ENCODE measurements at places on chromosomes 6 and 20.

GRCh38 chr6:107511511-107511993, 21.6 kb downstream of the SOBP start:
- H3K4me1 ChIP-seq, result peaks cover 6% of the 10 kb centered on the region
- peaks cover 5% of the 10 kb centered on the region for H3K36me3 ChIP-seq
- no peak for DNase-seq
- no peak overlapping the region for H3K27ac ChIP-seq
- no peak overlapping the region for H3K4me3 ChIP-seq

DNA sequence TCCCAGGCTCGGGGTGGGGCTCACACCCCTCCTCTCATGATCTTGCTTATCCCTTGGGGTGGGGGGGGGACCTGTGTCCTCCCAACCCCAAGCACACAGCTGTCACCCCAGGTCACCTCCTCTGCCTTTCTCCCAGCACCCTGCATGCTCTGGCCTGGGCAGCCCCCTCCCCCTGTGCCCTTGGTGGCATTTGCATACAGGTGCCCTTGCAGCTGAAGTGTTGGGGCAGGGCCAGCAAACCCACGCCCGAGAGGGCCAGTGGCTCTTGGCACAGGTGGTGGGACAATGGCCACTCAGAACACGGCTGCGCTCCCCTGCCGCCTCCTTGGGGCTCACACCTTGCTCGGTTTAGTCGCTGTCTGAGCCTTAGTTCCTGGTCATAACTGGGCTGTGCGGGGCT, 11.3 kb upstream of the MYT1 start:
- DNase-seq, result no peak
- H3K4me3 ChIP-seq, result no peak overlapping the region
- no peak overlapping the region for H3K27ac ChIP-seq
- no peaks in the 10 kb centered on the region for H3K27me3 ChIP-seq

GRCh38 chr6:41937861-41938574, 3.6 kb downstream of the CCND3 start:
- peaks cover 34% of the 10 kb centered on the region for H3K36me3 ChIP-seq
- no peak overlapping the region for H3K4me3 ChIP-seq
- H3K27me3 ChIP-seq, result no peaks in the 10 kb centered on the region
- peak overlapping the region; percentile 50 for H3K27ac ChIP-seq

DNA sequence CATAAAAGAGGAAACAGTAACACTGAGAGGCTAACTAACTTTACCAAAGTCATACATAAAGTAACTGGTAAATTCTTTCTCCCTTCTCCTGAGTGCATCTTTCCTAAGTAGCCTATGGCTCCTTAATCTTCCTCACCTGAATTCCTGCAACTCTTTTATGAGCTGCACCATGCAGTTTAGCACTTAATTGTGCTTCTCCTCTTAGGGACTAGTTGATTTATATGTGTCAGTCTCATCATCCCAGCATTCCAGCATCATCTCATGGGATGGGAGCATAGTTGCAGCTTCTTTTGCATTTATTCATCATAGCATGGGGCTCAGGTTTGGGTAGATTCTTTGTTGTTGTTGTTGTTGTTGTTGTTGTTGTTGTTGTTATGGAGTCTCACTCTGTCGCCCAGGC, 3.5 kb upstream of the TSPYL1 start:
- DNase-seq, result no peak
- no peak overlapping the region for H3K27ac ChIP-seq
- H3K4me3 ChIP-seq, result no peak overlapping the region
- peaks cover 3% of the 10 kb centered on the region for H3K36me3 ChIP-seq

DNA sequence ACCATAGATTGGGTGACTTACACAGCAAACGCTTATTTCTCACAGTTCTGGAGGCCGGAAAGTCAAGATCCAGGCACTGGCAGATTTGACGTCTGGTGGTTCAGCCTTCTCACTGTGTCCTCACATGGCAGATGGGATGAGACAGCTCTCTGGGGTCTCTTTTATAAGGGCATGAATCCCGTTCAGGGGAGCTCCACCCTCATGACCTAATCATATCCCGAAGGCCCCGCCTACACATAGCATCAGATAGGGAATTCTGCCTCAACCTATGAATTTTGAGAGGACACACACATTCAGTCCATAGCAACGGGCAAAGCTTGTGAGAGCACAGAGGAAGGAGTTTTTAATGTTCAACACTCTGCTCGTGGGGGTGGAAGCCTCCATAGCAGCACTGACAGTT, 27.5 kb downstream of the DAAM2 start:
- no peak for DNase-seq
- no peaks in the 10 kb centered on the region for H3K27me3 ChIP-seq
- no peak overlapping the region for H3K4me3 ChIP-seq
- peak overlapping the region; percentile 82 for H3K27ac ChIP-seq
- peaks cover 30% of the 10 kb centered on the region for H3K4me1 ChIP-seq

GRCh38 chr6:125887372-125887771, 69.2 kb upstream of the HINT3 start:
- DNase-seq, result no peak
- no peaks in the 10 kb centered on the region for H3K4me1 ChIP-seq
- peaks cover 21% of the 10 kb centered on the region for H3K36me3 ChIP-seq
- no peaks in the 10 kb centered on the region for H3K27me3 ChIP-seq
- no peak overlapping the region for H3K4me3 ChIP-seq
- H3K27ac ChIP-seq, result no peak overlapping the region

DNA sequence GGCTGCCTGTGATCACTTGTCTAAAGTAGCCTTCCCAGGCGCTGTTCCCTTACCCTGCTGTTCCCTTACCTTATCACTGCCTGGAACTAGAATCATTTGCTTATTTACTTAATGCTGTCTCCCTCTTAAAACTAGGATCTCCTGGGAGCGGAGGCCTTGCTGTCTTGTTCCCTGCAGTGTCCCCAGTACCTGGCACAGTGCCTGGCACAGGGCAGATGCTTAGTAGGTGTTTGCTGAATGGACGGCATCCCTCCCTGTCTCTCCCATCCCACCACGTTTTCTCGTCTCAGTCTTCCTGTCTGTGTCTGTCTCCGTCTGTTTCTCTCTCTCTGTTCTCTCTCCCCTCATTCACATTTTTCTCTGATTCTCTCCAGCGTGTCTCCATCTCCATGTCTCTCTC, 99.9 kb upstream of the MYL9 start:
- H3K27ac ChIP-seq, result no peak overlapping the region
- DNase-seq, result no peak
- no peaks in the 10 kb centered on the region for H3K27me3 ChIP-seq
- H3K36me3 ChIP-seq, result no peaks in the 10 kb centered on the region

- no peaks in the 10 kb centered on the region for H3K27me3 ChIP-seq
- H3K36me3 ChIP-seq, result no peaks in the 10 kb centered on the region
- no peak for DNase-seq
- H3K4me1 ChIP-seq, result peaks cover 4% of the 10 kb centered on the region
- no peak overlapping the region for H3K27ac ChIP-seq
Observed at GRCh38 chr6:151497905-151498304, 4.1 kb downstream of the CCDC170 start.

DNA sequence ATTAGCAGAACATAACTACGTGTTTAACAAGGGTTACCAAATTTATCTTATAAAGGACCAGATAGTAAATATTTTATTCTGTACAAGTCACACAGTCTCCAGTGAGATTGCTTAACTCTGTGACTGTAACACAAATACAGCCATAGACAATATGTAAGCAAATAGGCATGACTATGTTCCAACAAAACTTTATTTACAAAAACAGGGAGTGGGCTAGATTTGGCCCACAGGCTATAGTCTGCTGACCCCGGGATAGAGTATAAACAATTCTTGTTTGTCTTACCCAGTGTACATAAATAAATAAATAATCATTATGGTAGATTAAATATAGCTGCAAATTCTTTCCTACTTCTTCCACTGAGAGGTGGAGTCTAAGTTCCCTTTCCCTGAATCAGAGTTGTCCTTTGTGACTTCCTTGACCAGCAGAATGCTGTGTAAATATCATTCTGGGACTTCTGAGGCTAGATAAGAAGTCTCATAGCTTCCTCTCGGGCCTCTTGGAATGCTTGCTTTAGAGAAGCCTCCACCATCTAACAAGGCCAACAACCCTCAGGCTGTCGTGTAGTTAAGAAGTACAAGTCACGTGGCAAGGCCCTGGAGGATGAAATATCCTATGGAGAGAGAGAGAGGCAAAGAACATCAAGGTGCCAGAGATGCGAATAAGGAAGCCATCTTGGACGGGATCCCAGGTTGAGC, 59.1 kb upstream of the TMEM244 start:
- no peak overlapping the region for H3K27ac ChIP-seq
- no peaks in the 10 kb centered on the region for H3K27me3 ChIP-seq
- H3K4me3 ChIP-seq, result no peak overlapping the region
- DNase-seq, result no peak
- H3K4me1 ChIP-seq, result no peaks in the 10 kb centered on the region

DNA sequence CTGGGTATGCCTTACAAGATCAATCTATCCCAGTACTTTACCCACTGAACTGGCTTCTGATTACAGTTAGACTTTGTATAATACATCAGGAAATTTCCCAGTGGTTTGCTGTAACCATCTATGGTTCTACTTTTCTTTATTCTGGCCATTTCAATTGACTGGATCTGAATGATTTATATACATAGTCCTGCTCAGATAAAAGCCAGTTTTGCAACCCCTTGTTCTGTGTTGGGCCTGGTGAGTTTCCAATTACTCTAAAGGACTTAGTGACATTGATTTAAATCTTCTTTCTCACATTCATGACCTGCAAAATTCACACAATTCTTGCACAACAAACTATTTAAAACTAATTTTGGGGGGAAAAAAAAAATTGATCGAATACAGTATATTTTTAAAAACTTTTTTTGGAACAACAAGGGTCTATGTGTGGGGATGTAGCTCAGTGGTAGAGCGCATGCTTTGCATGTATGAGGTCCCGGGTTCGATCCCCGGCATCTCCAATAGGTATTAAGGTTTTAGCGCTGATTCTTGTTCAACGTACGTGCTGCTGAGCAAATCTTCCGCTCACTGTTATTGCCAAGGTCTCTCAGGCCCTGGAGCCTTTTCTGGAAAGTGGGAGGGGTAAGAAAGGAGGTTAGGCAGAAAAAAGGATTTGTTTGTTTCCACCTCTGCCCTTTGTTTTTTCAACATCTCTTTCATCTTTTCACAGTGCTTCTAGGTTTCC, 117.5 kb downstream of the GPX5 start:
- H3K27me3 ChIP-seq, result no peaks in the 10 kb centered on the region
- H3K27ac ChIP-seq, result no peak overlapping the region
- H3K4me3 ChIP-seq, result no peak overlapping the region
- H3K36me3 ChIP-seq, result no peaks in the 10 kb centered on the region
- no peaks in the 10 kb centered on the region for H3K4me1 ChIP-seq
- DNase-seq, result no peak

- no peak overlapping the region for H3K4me3 ChIP-seq
- H3K4me1 ChIP-seq, result peaks cover 4% of the 10 kb centered on the region
- no peak overlapping the region for H3K27ac ChIP-seq
- DNase-seq, result no peak
- H3K27me3 ChIP-seq, result no peaks in the 10 kb centered on the region
- peaks cover 31% of the 10 kb centered on the region for H3K36me3 ChIP-seq
Observed at GRCh38 chr20:34420975-34421374, 57.9 kb downstream of the ITCH start.

DNA sequence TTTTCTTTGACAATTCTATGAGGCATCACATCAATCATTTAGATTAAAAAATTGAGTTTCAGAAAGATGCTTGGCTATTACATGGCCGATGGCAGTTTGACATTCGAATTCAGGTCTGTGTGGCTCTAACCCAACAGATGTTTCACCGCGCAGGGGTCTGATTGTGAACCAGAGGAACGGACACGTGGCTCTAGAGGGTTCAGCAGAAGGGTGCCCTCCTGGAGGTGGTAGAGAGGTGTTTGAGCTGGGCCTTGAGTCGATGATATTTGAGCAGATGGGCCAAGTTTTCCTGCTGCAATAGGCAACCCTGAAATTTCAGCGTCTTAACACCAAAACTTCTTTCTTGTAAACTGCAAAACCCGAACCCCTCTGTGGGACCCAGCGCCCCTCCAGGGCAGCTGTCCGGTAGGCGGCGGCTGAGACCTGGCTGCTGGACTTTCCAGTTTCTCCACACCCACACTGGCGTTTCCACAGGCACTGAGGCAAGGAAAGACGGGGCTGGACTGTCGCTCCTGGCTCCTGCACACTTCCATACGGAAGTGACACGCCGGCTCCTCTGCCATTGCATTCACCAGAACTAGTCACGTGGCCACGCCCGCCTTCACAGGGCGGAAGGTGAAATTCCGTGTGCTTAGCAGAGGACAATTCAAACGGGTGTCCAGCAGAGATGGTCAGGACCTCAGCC, 11.3 kb upstream of the AFDN start:
- H3K36me3 ChIP-seq, result no peaks in the 10 kb centered on the region
- H3K27ac ChIP-seq, result no peak overlapping the region
- H3K4me3 ChIP-seq, result no peak overlapping the region
- no peaks in the 10 kb centered on the region for H3K4me1 ChIP-seq
- no peaks in the 10 kb centered on the region for H3K27me3 ChIP-seq

- H3K27me3 ChIP-seq, result no peaks in the 10 kb centered on the region
- no peaks in the 10 kb centered on the region for H3K4me1 ChIP-seq
- H3K27ac ChIP-seq, result no peak overlapping the region
- no peak overlapping the region for H3K4me3 ChIP-seq
- peaks cover 85% of the 10 kb centered on the region for H3K36me3 ChIP-seq
Observed at GRCh38 chr20:49230021-49230420, 10.8 kb downstream of the DDX27 start.

GRCh38 chr6:129393654-129394053, 316.3 kb downstream of the ARHGAP18 start:
- no peak overlapping the region for H3K4me3 ChIP-seq
- H3K36me3 ChIP-seq, result no peaks in the 10 kb centered on the region
- H3K27me3 ChIP-seq, result no peaks in the 10 kb centered on the region
- no peaks in the 10 kb centered on the region for H3K4me1 ChIP-seq
- H3K27ac ChIP-seq, result no peak overlapping the region
- no peak for DNase-seq

DNA sequence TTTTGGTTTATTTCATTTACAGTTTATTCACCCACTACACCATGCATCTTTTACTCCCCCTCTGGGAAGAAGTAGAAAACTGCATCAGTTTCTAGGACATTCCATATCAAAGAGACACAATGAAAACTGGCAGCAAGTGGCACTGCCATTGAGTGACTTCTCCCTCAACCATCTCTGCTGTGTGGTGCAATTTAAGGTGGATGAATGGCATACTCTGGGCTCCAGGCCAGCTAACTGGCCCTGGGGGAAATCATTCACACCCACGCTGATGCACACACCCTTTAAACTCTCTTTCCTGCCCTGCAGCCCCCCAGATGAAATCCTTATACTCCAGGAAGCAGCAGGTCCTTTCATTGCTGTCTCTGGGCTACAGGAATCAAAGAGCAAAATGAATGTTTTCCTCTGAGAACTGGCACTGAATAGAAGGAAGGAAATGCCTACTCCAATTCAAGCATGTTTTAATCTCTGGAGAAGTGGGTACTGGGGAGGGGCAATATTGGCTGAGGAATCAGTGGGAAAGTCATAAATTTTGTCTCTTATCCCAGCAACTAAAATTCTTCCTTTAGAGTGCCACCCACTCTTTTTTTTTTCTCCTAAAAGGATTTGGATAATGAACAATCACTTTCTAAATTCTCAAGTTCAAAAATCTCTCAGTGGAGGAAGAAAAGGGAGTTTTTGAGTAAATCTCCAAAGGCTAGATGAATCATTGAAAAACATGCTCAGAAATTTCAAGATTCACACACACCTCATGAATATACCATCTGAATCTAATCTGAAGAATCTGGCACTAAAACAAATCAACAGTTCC, 16.9 kb upstream of the RFPL4B start:
- H3K27me3 ChIP-seq, result no peaks in the 10 kb centered on the region
- H3K27ac ChIP-seq, result peak overlapping the region; percentile 37
- no peak for DNase-seq
- H3K4me3 ChIP-seq, result no peak overlapping the region

Data from ascending aorta (tissue), 2 donors.